Esophagus muscularis mucosa (tissue), 4 donors: ENCODE measurements at places on chromosomes 11 and 22. TPM values are rescaled to one million over a fixed set of nuclear protein-coding genes. Genes with fewer than 3 reads are reported as not detected.

- no peaks in the 10 kb centered on the region for H3K4me1 ChIP-seq
- no peak for DNase-seq
- H3K27me3 ChIP-seq, result no peaks in the 10 kb centered on the region
These were observed 4.1 kb upstream of the KCNJ1 start for GRCh38 chr11:128871168-128871610.

GRCh38 chr11:62459080-62459479 is 40.2 kb downstream of the SCGB1A1 start:
- H3K4me1 ChIP-seq, result no peaks in the 10 kb centered on the region
- DNase-seq, result no peak
- no peaks in the 10 kb centered on the region for H3K27me3 ChIP-seq
- H3K36me3 ChIP-seq, result no peaks in the 10 kb centered on the region
- H3K4me3 ChIP-seq, result no peak overlapping the region

DNA sequence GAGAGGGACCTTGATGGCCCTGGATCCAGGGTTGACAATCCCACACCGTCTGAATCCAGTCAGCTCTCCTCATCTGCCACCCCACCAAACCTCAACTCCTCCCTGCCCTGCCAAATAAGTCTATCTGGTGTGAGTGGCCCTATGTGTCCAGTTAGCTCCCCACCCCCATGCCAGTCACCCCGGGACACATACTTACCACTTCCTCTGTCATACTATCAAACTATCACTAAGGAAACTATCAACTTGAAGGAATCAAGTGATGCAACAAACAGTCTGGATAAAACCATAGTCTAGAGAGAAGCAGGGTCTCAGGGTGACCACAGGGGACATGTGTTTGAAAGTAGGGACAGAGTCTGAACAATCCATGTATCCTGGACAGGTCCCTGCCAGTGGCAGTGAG is 13.2 kb upstream of the CSF2RB start:
- no peak overlapping the region for H3K27ac ChIP-seq
- H3K27me3 ChIP-seq, result no peaks in the 10 kb centered on the region
- no peaks in the 10 kb centered on the region for H3K36me3 ChIP-seq

VSIG2 gene
- total RNA-seq, result 0.29 TPM

GRCh38 chr11:123159183-123159857 is 35.7 kb downstream of the CLMP start:
- no peaks in the 10 kb centered on the region for H3K27me3 ChIP-seq
- no peak overlapping the region for H3K4me3 ChIP-seq
- H3K36me3 ChIP-seq, result no peaks in the 10 kb centered on the region
- peaks cover 79% of the 10 kb centered on the region for H3K4me1 ChIP-seq

GRCh38 chr11:119368121-119369034 is 13.1 kb downstream of the USP2 start:
- H3K4me1 ChIP-seq, result peaks cover 88% of the 10 kb centered on the region
- H3K36me3 ChIP-seq, result no peaks in the 10 kb centered on the region
- peak overlapping the region; percentile 91 for H3K27ac ChIP-seq

DNA sequence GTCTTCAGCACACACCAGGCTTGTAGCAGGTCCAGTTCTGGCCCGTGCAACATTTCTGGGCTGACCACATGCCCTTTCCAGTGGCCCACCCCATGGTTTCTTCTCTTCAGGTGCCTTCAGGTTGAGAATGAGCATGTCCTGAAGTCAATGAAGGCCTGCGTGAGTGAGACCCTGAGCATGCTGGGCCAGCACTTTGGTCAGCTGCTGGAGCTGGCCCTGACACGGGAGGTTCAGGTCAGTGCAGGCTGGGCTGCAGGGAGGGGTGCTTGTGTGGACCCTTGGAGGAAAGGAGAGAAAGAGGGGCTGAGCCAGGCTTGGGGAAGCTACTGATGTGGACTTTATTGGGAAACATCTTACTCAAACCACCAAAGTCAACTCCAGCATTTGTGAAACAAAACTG is 63.5 kb downstream of the INSC start:
- peak; percentile 68 for DNase-seq
- H3K27me3 ChIP-seq, result no peaks in the 10 kb centered on the region
- no peak overlapping the region for H3K4me3 ChIP-seq
- H3K27ac ChIP-seq, result no peak overlapping the region
- no peaks in the 10 kb centered on the region for H3K36me3 ChIP-seq

- no peak overlapping the region for H3K4me3 ChIP-seq
- no peak for DNase-seq
- peak overlapping the region; percentile 43 for H3K27ac ChIP-seq
- no peaks in the 10 kb centered on the region for H3K27me3 ChIP-seq
- peaks cover 10% of the 10 kb centered on the region for H3K4me1 ChIP-seq
These were observed 286.7 kb downstream of the MN1 start for GRCh38 chr22:27514601-27515523.
